Myocyte (in vitro differentiated cells): ENCODE measurements at places on chromosomes 1 and 21. TPM values are rescaled to one million over a fixed set of nuclear protein-coding genes. Genes with fewer than 3 reads are reported as not detected.

GRCh38 chr1:47569681-47570470, 132.0 kb downstream of the FOXD2 start:
- DNase-seq, result peak; percentile 64

- DNase-seq, result peak; percentile 96
These were observed 14.4 kb upstream of the DIPK1A start for GRCh38 chr1:92975551-92976232.

DNA sequence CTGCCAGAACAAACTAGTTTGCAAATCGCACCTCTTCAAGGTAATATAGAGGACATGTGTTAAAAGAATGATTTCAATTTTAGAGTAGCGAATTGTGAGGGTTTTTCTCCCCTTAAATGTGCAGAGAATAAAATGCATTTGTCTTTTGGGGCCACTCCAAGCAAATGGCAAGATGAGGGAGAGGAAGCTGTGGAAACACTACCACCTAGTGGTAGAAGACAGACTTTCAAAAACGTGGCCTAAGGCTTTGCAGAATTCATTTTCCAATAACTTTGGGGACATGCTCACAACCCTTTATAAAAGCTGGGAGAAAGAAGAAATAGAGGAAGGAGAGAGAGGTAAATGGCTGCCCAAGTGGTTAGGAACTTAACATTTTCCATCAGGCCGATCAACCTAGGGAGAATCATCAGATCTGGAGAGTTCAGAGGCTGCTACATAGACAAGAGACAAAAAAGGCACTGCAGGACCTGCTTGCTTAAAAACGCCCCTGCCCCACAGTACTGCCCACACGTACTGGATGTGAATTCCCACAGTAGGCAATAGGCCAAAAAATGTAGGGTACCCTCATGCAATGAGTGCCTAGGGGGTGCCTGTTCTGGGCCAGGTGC, 15.7 kb upstream of the RCAN1 start:
- peak; percentile 72 for DNase-seq

DNA sequence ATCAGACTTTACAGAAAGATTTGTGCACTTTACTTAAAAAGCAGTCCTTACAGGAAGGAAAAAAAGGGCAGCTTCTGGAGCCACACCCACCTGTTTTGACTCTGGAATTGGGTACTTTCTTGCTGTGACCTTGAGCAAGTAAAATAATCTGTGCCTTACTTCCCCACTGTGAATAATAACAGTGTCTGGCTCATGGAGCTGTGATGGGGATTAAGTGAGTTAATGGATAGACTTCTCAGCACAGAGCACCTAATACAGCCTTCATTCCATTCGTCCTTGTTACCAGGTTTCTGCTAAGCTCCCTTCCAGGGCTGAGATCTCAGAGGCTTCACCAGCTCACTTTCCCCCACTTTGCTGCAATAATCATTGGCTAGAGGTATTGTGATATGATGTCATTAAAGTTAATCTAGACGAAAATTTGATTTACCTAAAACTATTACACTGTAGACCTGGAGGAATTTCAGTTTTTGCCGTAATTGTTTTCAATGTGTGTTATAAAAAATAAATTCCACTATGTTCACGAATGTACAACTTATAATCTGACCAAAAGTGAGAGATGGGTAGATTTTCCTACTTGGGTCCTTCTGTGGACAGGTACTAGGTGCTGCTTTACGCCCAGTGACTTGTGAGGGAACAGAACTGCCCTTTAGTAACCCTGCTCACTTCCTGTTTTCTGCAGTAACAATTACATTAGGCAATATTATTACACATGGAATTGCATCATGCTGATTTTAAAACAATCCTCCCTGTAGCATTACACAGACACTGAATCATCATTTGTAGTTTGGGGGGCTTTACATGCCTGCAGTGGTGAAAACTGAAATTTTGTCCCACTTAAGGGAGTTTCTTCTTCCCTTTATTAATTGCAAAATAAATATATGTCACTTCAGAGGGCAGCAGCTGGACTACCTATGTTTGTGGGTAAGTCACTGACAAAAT, 19.7 kb upstream of the ABCG1 start:
- DNase-seq, result no peak

DNA sequence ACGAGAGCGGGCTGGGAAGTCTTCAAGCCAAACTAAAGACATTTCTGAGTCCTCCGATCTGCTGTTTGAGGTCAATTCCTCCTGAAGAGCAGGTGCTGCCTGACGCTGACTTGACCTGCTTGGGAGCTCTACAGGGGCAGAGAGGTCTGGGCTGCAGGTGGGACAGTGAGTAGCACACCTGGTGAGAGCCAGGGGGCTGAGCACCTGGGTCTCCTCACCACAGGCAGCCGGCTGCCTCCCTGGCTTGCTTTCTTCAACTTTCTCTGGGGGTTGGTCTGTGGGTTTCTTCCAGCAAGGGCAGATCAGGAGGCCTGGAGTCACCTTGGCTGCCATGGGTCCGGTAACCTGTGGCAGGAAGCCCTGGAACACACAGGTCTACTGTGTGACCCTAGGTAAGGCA, 107.4 kb upstream of the EDN2 start:
- no peak for DNase-seq

DNA sequence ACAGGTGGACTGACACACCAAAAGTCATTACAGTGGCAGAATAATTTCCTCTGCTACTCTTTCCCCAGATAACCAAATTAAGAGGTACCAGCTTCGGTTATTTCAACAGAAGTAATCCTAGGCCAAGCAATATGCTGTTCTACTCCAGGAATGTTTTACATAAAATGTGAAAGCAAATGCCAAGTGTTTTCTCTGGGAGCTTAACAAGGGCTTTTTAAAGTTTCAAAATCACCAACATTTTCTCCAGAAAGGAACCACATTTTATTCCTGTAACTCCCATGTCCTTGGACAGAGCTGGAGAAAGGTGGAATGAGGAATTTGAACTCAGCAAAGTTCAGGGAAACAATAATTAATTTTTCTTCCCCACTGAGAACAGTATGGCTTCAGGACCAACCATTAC, 27.2 kb downstream of the CNN3 start:
- no peak for DNase-seq

- peak; percentile 9 for DNase-seq
These were observed 90.5 kb downstream of the LIPI start for GRCh38 chr21:14120091-14120734.

DNA sequence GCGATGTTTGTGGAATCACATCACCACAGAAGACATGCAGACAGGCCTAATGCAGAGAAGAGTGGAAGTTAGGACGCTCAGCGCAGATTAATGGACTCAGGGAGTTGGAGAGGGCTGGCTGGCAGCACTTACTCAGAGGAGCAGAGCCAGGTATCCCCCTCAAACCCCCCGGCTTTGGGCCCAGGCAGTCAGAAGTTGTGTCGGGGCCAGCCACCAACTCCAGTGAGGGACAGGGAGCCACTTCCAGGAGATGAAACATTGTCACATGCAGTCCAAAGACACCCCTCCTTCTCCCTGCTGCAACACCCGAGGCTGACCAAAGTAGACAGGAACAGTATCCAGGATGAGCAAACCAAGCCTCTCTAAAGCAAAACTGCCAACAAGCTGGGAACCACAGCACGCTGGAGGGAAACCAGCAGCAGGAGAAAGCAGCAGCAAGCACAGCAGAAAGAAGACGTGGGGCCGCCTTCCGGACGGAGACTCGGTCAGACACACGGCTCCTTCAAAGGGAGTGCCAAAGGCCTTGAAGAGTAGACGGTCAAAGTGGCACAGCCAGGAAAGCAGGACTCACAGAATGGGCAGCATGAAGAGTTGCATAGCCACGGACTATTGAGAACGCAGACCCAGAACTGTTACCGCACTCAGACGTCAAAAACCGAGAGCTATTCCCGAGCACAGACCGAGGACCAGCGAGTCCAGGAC, 149.3 kb downstream of the PCBP3 start:
- no peak for DNase-seq

GRCh38 chr1:12397462-12398450, 167.9 kb downstream of the VPS13D start:
- DNase-seq, result no peak

- DNase-seq, result no peak
These were observed 10.0 kb downstream of the STMN1 start for GRCh38 chr1:25896266-25896665.

CFHR2 gene
- not detected in 2 replicates for total RNA-seq

DNA sequence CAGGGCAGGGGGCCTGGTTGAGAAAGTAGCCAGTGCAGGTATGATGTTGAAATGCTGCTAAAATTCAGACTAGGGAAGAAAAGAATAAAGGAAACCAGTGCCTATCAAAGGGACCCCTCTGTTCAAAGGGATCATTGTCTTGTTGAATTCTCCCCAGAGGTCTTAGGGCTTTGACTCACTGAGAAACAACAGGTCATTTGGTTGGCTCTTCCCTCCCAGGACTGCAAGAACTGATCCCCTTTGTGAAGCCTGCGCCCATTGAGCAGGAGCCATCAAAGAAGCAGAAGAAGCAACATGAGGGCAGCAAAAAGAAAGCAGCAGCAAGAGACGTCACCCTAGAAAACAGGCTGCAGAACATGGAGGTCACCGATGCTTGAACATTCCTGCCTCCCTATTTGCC, 11.8 kb upstream of the CELSR2 start:
- DNase-seq, result no peak

GRCh38 chr1:185929776-185930175, 195.6 kb downstream of the HMCN1 start:
- no peak for DNase-seq

GRCh38 chr1:160801836-160802580, 6.0 kb downstream of the LY9 start:
- DNase-seq, result no peak

FCMR gene
- total RNA-seq, result not detected in 2 replicates

KISS1 gene
- total RNA-seq, result 10.6 and 19.3 TPM in 2 replicates

- no peak for DNase-seq
These were observed at the start of gene CD48 for GRCh38 chr1:160711602-160712311. Gene CD48, minus strand, starts transcription at chr1:160711822. Its CDS starts 59 bp downstream, at chr1:160711763.

C1orf185 gene
- total RNA-seq, result not detected in 2 replicates

RALGPS2 gene
- 43.1 and 44.0 TPM in 2 replicates for total RNA-seq

DNA sequence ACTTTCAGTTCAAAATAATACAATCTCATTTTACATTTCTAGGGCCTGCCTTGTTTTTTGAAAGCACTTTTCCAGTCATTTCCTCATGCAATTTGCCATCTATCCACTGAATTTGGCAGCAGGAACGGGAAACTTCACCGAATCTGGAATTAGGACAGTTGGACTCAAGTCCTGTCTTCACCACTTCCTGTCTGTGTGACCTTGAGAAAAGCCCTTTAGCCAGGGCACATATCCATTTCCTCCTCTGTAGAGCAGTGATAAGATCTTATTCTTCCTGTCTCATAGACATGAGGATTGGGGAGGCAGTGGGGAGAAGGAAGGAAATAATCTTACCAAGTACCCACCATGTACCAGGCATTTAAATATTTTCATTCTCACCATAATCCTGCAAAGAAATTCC, 12.0 kb downstream of the VAV3 start:
- DNase-seq, result peak; percentile 35

DNA sequence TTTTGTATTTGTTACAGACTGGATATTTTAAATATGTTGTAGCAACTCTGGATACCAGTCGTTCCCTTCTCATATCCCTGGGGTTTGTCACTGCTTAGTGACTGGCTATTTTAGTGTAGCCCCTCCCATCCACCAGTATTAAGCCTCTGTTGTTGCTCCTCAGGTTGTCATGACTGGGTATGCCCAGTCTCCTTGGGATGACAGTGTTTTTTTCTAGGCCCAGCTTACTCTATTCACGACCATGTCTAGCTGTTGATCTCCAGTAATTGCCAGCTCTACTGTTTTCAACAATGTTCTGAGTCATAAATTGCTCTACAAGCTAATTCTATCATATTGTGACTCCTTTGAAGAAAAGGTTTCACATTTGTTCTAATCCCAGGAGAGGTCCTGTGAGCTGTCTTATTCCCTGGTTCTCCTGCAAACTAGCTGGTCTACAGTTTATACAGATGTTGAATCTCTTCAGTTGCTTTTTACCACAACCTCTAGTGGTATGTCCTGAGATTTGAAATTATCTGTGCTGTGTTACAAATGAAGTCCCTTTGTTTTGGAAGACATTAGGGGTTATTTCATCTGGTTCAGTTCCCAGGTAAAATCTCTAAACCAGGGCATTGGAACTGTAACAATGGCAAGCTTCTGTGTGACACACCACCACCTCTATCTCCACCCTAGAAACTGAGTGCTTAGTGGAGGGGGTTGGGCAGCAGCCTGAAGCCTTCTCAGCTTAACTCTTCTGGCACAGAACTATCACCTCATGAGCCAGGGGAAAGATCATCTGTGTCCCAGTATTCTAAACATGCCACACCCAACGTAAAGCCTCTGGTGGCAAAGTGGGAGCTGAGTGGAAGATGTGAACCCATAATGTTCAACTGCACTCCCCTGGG, 124.6 kb downstream of the TRIM33 start:
- DNase-seq, result no peak

- DNase-seq, result no peak
These were observed 4.1 kb downstream of the TIE1 start for GRCh38 chr1:43304771-43305300.

TMEM125 gene
- total RNA-seq, result not detected in 2 replicates

DNA sequence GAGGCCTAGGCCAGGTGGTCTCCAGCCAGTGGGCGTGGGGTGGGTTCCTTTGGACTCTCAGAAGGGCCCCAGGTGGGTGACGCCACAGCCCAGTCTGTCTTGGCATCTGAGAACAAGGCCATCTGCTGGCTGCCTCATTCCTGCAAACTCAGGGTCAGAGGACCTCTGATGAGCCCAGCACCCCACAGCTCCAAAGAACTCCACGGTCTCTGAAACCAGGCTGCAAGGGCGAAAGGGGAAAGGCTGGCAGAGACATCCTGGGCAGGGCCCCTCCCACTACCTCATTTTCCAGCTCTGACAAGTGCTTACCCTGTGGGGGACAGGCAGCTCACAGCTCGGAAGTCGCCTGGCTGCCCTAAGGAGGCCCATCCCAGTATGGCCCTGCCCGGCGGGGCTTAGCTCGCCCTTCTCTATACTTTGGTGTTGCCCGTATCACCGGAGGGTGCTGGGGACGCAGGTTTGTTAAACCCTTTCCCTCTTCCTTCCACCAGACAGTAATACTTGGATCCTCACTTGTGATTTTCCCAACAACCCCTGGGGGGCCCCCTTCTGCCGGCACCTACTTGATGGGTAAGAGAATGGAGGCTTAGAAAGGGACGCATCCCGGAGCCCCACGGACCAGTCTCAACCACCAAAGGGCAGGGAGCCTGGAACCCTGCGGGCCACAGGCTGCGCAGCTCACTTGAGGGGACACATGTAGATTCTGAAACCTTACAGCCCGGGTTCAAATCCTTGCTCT, 10.9 kb upstream of the EDN2 start:
- peak; percentile 68 for DNase-seq

DNA sequence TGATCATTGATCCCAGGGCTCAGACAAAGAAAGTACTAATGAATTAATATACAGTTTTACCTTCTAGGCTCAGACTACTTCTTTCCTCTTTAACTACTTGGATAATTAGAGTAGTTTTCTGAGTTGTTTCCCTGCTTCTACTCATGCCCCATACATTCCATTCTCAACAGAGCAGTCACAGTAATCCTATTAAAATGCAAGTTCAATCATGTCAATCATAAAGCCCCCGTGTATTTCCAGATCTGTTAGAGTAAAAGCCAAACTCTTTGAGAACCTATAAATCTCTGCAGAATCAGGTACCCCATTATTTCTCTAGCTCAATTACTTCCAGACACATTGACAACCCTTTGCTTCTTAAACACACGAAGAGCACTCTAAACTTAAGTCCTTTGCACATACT, 242.1 kb upstream of the PRMT6 start:
- no peak for DNase-seq
